ENCODE measurements at places on chromosomes 5 and 9. TPM values are rescaled to one million over a fixed set of nuclear protein-coding genes. Genes with fewer than 3 reads are reported as not detected.

Gene SHC3
- not detected for total RNA-seq

Gene SMIM27
- 27.3 TPM for total RNA-seq

Gene DPP7
- total RNA-seq, result 253 TPM

Gene PCDHA1
- total RNA-seq, result not detected

Gene ZBTB6
- total RNA-seq, result 12.1 TPM

Gene MLANA
- total RNA-seq, result not detected

Gene THBS4
- total RNA-seq, result 3.6 TPM

Gene BHMT2
- not detected for total RNA-seq
